ENCODE measurements at places on chromosomes 2 and 18. TPM values are rescaled to one million over a fixed set of nuclear protein-coding genes. Genes with fewer than 3 reads are reported as not detected.
A peak's percentile ranks its signal among the peaks of the same experiment; 100 is the strongest.

FBXO48 gene
- 1.8 TPM for total RNA-seq

DNA sequence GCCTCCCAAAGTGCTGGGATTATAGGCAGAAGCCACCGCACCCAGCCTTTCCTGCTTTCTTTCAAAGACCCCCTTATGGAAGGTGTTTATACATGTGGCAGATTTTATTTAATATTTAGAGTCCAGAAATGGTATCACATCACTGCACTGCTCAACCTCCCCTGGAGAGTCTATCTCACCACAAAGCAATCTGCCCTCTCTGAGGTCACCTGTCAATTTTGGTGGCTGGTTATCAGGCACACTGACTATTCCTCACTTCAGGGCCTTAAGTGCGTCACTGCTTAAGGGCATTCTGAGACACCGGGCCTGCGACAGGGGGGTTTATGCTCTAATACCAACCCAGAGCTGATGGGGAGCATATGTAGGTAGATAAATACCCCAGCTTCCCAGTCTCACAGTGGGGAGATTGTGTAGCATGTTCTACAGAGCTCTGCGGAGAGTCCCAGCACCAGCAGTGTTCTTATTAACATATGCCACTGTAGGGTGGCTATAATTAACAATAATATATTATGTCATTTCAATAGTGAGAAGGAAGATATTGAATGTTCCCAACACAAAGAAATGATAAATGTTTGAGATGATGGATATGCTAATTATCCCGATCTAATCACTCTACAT, 42.7 kb upstream of the ZDBF2 start:
- H3K36me3 ChIP-seq: no peaks in the 10 kb centered on the region
- no peak for DNase-seq
- H3K4me1 ChIP-seq: no peaks in the 10 kb centered on the region
- H3K4me3 ChIP-seq: no peak overlapping the region
- peaks cover 12% of the 10 kb centered on the region for H3K27me3 ChIP-seq
- no peak overlapping the region for H3K27ac ChIP-seq

GRCh38 chr2:62858231-62858832, 152.8 kb downstream of the EHBP1 start:
- no peaks in the 10 kb centered on the region for H3K4me1 ChIP-seq
- H3K4me3 ChIP-seq: no peak overlapping the region
- peaks cover 5% of the 10 kb centered on the region for H3K36me3 ChIP-seq
- H3K27ac ChIP-seq: no peak overlapping the region
- no peaks in the 10 kb centered on the region for H3K27me3 ChIP-seq

PCARE gene
- 0.55 TPM for total RNA-seq

- no peak overlapping the region for H3K4me3 ChIP-seq
- peak overlapping the region; percentile 75 for H3K27ac ChIP-seq
- H3K27me3 ChIP-seq: no peaks in the 10 kb centered on the region
- no peak for DNase-seq
- peaks cover 65% of the 10 kb centered on the region for H3K36me3 ChIP-seq
Measured at GRCh38 chr2:219219784-219220532, 1.2 kb upstream of the ABCB6 start.

- H3K36me3 ChIP-seq: no peaks in the 10 kb centered on the region
- H3K4me1 ChIP-seq: no peaks in the 10 kb centered on the region
- no peak for DNase-seq
- H3K27me3 ChIP-seq: no peaks in the 10 kb centered on the region
- H3K4me3 ChIP-seq: no peak overlapping the region
Measured at GRCh38 chr2:176753752-176754474, 458.7 kb upstream of the HNRNPA3 start.

- H3K4me1 ChIP-seq: peaks cover 10% of the 10 kb centered on the region
- DNase-seq: no peak
- H3K27ac ChIP-seq: peak overlapping the region; percentile 15
- no peak overlapping the region for H3K4me3 ChIP-seq
- H3K36me3 ChIP-seq: no peaks in the 10 kb centered on the region
Measured at GRCh38 chr2:72561621-72562318, 264.1 kb downstream of the EXOC6B start.

APOB gene
- 0.49 TPM for total RNA-seq

SIX2 gene
- total RNA-seq: not detected

DNA sequence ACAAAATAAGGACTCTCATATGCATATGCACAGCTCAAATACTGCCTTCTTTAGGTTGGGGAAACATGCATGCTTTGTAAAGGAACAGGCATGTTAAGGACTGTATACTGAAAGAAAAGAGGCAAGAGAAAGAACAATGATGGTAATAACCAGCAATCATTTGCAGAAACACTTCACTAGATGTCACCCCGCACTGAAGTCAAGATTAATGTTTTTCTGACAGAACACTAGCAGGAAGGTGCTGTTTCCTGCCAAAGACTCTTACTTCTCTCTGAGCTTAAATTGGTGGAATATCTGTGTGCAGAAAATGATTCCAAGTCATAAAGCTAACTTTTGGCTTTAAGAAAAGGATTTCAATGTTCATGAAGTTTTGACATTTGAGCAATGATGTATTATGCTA, 19.3 kb upstream of the CSRNP3 start:
- no peak overlapping the region for H3K27ac ChIP-seq
- no peak overlapping the region for H3K4me3 ChIP-seq
- no peaks in the 10 kb centered on the region for H3K36me3 ChIP-seq
- no peaks in the 10 kb centered on the region for H3K4me1 ChIP-seq
- DNase-seq: no peak

- H3K27ac ChIP-seq: no peak overlapping the region
- no peak for DNase-seq
- H3K4me3 ChIP-seq: no peak overlapping the region
- no peaks in the 10 kb centered on the region for H3K36me3 ChIP-seq
- H3K4me1 ChIP-seq: no peaks in the 10 kb centered on the region
- no peaks in the 10 kb centered on the region for H3K27me3 ChIP-seq
Measured at GRCh38 chr2:67633212-67633856, 236.2 kb downstream of the ETAA1 start.

- no peak overlapping the region for H3K27ac ChIP-seq
- no peak overlapping the region for H3K4me3 ChIP-seq
- H3K36me3 ChIP-seq: no peaks in the 10 kb centered on the region
- H3K4me1 ChIP-seq: peaks cover 5% of the 10 kb centered on the region
- no peak for DNase-seq
Measured at GRCh38 chr2:148667113-148667836, 22.7 kb downstream of the EPC2 start.

DNA sequence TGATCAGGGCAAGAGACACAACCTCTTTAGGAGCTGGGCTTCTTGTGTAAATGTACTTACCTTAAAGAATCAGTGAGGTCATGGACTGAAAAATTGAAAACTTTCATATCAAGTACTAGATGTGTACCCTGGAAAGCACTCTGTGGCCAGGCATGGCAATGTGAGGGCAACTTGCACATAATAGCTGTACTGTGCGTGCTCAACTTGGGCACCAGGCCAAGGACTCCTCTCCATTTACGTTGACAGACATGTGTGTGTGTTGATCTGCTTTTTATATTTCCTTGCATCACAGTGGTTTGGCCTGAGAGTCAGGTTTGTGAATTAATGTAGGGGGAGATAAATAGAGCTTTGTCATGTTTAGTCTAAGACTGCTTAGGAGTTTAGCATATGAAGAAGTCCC, 669.5 kb upstream of the REG3G start:
- H3K27me3 ChIP-seq: no peaks in the 10 kb centered on the region
- no peak for DNase-seq
- H3K4me1 ChIP-seq: no peaks in the 10 kb centered on the region
- H3K4me3 ChIP-seq: no peak overlapping the region

DNA sequence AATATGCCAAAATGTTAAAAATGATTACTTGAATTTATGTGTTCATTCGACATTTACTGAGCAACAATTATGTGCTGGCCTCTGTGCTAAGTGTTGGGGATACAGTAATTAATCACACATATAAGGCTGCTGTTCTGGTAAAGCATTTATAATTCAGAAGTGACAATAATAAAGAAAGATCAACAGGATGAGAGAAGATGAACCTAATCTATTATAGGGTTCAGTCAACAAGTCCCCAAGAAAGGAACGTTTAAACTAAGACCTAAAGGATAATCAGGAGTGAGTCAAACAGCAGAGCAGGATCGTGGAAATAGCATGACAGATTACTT, 60.1 kb upstream of the COX7A2L start:
- H3K4me1 ChIP-seq: no peaks in the 10 kb centered on the region
- DNase-seq: no peak
- no peaks in the 10 kb centered on the region for H3K27me3 ChIP-seq
- no peaks in the 10 kb centered on the region for H3K36me3 ChIP-seq
- H3K27ac ChIP-seq: no peak overlapping the region

ELOA2 gene
- total RNA-seq: not detected

GRCh38 chr2:167298017-167298416, 409.7 kb downstream of the XIRP2 start:
- H3K27me3 ChIP-seq: peaks cover 60% of the 10 kb centered on the region
- no peak overlapping the region for H3K4me3 ChIP-seq
- no peak overlapping the region for H3K27ac ChIP-seq
- no peak for DNase-seq

DNA sequence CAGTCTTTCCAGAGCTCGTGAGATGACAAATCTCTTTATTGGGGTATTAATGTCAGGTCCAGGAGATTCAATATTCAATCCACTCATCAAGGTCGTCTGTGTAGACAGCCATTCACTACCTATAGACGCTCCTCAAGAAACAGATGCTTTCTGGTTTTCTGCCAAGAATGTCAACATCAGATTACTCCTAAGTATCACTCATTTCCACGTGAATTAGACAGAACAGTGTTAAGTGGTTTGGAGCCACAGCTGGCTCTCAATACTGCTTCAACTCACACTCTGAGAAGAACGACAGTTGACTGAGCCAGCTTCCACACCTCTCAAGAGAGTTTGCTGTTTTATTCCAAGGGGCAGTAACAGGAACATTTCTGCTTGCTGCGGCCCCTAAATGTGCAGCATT, 113.5 kb upstream of the NEDD4L start:
- H3K27me3 ChIP-seq: no peaks in the 10 kb centered on the region
- DNase-seq: no peak
- no peaks in the 10 kb centered on the region for H3K36me3 ChIP-seq
- no peaks in the 10 kb centered on the region for H3K4me1 ChIP-seq
- no peak overlapping the region for H3K27ac ChIP-seq

DNA sequence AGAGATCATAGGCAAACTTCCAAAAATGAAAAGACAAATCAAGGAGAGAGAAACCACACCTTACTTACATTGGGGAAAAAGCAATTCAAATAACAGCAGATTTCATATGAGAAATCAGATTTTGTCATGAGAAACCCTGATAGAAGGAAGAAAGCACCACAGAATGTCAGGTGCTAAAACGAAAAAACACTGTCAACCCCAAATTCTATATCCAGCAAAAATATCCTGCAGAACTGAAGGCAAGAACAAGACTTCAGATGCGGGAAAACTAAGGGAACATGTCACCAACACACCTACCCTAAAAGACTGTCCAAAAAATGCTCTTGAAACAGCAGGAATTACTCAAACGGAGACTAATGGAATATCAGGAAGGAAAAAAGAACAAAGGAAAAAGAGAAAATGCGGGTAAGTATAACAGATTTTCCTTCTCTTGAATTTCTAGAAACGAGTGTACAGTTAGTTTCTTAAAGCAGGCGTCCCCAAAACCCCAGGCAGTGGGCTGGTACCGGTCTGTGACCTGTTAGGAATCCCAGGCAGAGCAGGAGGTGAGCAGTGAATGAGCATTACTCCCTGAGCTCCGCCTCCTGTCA, 7.3 kb upstream of the ID2 start:
- peaks cover 22% of the 10 kb centered on the region for H3K4me1 ChIP-seq
- no peak overlapping the region for H3K4me3 ChIP-seq
- H3K27me3 ChIP-seq: no peaks in the 10 kb centered on the region
- H3K36me3 ChIP-seq: no peaks in the 10 kb centered on the region
- H3K27ac ChIP-seq: no peak overlapping the region
- no peak for DNase-seq

DNA sequence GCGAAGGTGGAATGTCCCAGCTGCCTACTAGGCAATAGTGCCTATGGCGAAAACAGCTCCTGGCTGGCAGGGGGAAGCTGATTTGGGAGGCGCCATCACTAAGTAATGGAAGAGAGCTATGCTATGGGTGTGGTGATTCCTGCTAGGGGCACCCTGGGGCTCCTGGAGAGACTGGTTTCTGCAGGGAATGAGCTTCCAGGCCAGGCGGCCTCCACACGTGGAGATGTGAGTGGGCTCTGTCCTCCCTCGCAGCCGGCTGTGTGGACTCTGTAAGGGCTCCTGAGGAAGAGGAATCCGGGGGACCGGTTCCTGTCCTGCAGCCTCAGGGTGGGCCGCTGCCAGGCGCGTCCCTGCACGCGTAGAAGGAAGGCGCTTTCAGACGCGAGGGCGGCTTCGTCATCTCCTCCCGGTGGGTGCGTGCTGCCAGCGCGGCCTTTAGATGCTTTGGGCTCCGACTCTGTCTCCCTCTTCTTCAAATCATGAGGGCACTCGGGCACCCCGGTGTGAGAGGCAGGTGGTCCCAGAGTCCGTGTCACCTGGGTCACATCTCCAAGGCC, 55.5 kb upstream of the ANKRD62 start:
- H3K27ac ChIP-seq: no peak overlapping the region
- peaks cover 5% of the 10 kb centered on the region for H3K4me1 ChIP-seq
- H3K4me3 ChIP-seq: peak overlapping the region; percentile 54
- no peaks in the 10 kb centered on the region for H3K36me3 ChIP-seq

GRCh38 chr2:88563129-88563528, 64.1 kb downstream of the EIF2AK3 start:
- H3K36me3 ChIP-seq: peaks cover 51% of the 10 kb centered on the region
- DNase-seq: no peak
- no peaks in the 10 kb centered on the region for H3K27me3 ChIP-seq
- no peak overlapping the region for H3K4me3 ChIP-seq

DNA sequence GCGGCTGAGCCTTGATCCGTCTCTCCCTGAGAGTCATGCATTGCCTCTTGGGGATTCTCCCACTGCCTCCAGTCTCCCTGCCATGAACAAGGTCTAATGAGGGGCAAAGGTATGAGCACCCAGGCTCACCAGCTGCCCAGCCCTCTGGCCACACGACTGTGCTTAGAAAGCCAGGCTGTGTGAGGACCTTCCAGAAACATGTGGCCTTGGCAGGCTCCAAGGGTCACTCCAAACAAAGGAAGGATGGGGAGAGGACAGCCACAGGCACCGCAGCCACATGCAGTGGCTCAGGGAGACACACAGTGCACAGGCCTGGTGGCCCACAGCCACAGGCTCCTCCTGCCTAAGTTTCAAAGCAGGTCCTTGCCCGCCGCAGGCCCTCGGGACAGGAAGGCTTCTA, 35.8 kb downstream of the TGFA start:
- H3K27ac ChIP-seq: no peak overlapping the region
- H3K27me3 ChIP-seq: no peaks in the 10 kb centered on the region
- no peaks in the 10 kb centered on the region for H3K4me1 ChIP-seq
